Stimulated activated CD4-positive, alpha-beta T cell treated with anti-CD3 and anti-CD28 coated beads, Interleukin-12 subunit alpha, Interleukin-12 subunit beta, amount 100 ng/mL, for 4 hours (primary cell): ENCODE measurements at places on chromosomes 3 and 15.

DNA sequence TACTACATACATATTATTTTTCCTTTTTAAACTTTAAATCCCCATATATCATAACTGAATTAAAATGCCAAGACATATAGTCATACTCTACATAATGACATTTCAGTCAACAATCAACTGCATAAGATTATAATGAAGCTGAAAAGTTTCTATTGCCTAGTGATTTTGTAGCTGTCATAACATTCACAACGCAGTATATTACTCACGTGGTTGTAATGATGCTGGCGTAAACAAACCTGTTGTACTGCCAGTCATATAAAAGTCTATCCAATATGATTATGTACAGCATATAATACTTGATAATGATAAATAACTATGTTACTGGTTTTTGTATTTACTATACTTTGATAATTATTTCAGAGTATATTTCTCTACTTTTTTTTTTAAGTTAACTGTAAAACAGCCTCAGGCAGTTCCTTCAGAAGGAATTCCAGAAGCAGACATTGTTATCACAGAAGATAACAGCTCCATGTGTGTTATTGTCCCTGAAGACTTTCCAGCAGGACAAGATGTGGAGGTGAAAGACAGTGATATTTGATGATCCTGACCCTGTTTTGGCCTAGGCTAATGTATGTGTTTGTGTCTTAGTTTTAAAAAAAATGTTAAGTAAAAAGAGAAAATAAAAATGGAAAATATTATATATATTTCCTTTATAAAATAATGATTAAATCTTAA is 443.4 kb upstream of the UBE2E2 start:
- DNase-seq = no peak

DNA sequence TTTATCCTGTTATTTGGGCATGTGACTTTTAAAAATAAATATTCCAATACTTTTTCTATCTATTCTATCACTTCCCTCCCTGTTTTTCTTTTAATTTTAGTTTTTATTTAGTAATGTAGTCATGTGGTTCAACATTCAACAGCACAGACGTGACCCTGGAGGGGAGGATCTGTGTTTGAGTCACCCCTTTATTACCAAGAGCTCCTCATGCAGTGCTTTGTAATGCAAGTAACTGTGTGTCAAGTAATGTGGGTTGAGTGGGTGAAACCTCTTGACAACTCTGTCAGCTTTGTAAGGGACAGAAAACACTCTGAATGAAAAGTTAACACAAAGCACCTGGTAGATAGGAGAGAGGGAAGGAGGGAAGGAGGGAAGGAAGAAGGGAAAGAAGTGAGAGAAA is 89.7 kb upstream of the FGF12 start:
- no peak for DNase-seq

DNA sequence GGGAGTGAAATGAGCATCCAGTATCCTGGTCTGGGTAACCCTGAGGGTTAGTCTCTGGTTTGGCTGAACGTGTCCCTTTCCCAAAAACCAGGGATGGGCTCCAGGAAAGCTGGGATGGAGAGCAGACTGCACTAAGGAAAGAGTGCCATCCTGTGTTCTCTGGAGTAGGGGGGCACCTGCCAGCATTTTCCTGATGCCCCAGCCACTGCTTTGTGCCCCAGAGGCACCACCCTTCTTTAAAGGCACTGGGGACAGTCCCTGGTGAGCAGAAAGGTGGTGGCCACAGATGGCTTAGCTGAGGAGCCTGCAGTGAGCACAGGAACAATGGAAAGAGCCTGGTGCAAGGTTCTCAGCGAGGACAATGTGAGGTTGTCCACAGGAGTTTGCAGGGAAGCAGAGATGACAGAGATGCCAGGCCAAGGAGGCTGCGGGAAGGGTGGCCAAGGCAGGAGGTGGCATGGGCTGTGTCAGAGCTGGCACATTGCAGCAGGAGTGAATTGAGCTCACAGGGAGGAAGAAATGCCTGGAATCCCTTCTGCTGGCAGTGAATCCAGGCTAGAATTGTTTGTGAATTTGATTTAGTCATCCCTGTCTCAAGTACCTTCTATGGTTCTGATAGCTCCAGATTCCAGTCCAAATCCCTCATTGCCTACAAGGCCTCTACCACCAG is 39.9 kb downstream of the AMOTL2 start:
- no peak for DNase-seq

DNA sequence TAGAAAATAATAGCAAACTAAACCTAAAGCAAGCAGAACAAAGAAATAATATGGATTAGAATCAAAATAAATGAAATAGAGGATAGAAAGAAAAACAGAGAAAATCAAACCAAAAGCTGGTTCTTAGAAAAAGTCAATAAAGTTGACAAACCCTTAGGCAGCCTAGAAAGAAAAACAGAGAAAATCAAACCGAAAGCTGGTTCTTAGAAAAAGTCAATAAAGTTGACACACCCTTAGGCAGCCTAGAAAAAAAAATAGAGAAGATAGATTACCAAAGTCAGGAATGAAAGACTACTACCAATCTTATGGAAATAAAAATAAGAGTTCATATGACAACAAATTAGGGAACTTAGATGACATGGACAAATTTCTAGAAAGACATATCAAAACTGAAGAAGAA is 142.4 kb downstream of the LRRC28 start:
- DNase-seq = no peak

GRCh38 chr3:187550446-187550845 is 119.7 kb downstream of the SST start:
- no peak for DNase-seq

DNA sequence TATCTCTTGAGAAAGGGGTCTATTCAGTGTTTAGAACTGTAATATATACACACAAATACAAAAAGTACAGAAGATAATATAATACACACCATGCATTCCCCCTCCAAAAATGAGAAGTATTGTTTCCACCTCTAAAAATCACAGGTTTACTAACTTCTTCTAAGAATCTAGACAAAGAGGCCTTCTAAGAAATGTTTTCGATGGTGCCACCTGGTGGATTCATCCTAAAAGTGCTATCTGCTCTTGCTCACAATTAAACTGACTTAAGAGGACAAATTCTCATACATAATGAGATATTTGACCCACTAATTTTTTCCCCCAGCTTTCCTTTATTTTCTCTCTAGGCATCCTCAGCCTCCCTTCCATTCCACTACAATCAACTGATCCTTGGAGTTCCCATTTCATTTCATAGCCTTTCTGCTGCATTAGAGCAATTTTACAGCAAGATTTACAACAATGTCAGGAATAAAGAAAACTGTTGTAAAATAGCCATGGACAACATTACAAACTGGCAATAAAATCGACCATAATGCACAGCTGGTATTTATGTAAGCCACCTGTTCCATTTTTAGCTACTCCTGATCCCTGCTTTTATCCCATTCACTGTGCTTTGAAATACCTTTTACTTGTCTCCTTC is 124.6 kb downstream of the ARRDC4 start:
- DNase-seq = no peak

DNA sequence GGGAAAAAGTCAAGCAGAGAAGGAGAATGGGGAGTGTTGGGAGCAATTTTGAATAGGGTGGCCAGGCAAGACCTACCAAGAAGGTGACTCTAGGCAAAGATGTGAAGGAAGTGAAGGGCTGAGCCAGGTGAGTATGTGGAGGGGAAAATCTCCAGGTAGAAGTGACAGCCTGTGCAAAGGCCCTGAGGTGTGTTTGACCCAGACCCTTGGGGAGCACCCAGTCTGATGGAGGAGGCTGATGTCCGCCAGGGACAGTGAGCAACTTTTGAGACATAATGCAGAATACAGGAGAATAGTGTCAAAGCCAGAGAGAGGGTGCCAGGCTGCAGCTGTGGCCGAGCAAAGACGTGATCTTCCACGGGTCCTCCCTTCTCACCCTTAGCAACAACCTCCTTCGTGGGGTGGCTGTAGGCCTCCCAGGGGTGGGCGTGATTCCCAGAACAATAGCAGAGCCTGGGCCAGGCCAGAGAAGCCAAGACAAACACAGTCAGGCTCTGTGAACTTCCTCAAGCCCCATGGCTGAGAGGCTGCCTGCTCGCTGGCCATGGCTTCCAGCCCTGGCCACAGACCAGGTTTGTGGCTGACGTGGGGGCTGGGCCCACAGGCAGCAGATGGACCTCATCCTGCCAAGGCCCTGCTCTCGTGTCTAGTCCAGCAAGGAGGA is 58.1 kb downstream of the SLC6A6 start:
- DNase-seq = no peak

- DNase-seq = no peak
Measured at GRCh38 chr3:58633157-58633865, 33.3 kb downstream of the FAM3D start.

DNA sequence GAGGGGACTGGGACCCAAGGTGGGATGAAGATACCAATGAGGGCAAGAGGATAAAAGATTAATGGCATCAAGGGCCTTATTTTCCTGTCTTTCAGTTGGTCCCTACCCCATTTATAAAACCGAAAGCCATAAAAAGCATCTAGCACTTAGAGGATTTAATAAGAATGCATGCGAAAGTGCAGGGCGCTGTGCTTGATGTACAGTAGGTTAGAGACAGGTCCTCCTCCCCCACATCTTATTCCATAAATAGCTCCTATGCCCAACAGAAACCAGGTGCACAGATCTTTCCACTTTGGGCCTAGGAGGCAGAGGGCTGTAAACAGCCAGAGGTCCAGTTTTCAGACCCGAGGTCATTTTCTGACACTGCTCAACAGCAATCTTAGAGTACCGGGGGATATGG is 1.2 kb downstream of the LPCAT4 start:
- no peak for DNase-seq

DNA sequence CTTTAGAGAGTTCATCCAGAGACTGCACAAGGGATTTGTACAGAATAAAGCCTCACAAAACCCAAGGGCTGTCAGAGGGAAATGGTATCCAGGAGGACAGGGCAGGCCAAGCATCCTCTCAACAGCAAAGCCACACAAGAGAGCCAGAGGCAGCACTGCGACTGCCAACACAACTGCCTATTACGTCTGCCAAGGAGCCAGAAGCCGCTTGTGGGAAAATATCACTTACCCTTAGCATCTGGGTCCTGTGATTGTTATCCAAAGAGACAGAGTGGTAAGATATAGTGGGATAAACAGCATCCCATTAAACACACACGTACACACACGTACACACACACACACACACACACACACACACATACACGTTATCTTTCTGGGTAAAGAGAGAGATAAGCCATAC is 618.3 kb upstream of the AGTR1 start:
- no peak for DNase-seq

- DNase-seq = no peak
Measured at GRCh38 chr3:191987831-191988350, 526.9 kb downstream of the PYDC2 start.

DNA sequence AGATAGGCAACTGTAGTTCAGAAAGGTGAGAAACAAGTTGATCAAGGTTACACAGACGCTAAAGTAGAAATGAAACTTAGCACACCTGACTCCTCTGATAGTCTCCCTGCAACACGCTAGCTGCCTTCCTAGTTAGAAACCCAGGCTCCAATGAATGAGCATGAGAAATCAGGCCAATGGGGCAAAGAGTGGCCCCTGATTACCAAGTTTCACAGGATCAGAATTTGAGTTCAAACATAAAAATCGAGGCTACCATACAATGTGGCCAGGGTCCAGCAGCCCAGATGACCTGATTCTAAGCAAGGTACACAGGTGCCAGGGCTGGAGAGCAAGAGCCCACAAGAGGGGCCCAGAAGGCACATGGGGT is 7.7 kb downstream of the PLD1 start:
- no peak for DNase-seq

DNA sequence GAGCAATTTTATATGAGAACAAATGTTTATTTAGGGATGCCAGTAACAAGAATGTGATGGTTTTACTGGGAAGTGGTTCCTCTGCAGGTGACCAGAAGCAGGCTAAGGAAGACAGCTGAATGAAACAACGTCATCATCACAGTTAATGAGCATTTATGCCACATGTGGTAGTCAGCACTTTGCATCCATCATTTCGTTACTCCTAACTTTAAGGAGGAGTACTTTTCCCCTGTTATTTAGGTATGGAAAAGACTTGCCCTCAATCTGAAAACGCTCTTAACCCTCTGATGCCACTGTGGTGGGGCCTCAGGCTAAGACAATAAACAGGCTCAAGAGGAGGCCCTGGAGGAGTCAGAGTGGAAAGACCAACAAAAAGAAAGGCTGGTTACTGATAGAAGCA is 31.2 kb downstream of the INTS14 start:
- DNase-seq = no peak

- no peak for DNase-seq
Measured at GRCh38 chr3:46080124-46080968, 53.1 kb upstream of the XCR1 start.

DNA sequence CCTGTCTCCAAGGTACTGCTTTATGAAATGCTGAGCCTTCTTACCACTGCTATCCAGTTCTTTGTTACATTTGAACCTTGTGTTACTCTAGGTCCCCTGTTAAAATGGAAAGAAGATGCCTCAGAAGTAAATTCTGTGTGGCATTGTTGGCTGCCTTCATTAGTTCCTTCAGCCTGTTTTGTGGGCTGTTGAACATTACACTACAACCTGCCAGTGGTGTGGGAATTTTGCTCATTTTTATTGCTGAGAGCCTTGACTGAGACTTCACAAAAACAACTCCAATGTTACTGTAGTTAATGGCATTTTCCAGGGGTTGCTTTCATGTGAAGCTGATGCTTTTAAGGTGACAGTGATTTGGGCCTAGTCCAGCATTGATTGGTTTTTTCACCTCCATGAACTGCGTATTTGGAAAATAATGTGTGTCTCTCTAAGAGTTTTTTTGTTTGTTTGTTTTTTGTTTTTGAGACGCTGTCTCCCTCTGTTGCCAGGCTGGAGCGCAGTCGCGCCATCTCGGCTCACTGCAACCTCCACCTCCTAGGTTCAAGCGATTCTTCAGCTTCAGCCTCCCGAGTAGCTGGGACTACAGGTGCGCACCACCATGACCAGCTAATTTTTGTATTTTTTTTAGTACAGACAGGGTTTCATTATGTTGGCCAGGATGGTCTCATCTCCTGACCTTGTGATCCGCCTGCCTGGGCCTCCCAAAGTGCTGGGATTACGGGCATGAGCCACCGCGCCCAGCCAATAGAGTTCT is 4.3 kb downstream of the MAPK6 start:
- DNase-seq = no peak

DNA sequence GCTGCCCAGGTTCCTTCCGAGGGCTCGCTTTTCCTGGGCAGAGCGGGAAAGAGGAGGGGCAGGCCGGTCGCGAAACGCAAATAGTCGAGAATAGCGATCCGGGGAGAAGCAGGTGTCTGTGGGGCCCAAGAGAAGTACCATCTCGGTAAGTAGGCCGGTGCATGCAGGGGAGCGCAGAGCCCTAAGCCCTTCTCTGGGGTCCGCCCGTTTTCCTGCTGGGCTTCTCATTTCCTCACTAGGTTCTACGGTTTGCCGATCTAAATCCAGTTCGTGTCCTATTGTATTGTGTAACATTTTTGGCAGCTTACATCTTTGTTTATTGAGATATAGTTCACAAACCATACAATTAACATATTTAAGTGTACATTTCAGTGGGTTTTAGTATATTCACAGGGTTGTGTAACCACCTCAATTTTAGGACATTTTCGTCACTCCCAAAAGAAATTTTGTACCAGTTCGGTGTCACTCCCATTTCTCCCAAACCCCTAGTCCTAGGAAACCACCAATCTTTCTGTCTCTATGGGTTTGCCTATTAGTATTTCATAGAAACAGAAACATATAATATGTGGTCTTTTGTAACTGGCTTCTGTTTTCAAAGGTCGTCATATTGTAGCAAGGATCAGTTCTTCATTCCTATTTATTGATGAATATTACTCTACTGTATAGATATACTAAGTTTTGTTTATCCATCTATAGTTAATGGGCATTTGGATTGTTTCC is 6.8 kb upstream of the TRIM69 start:
- DNase-seq = no peak

GRCh38 chr15:43420435-43420834 is 49.5 kb downstream of the TUBGCP4 start:
- DNase-seq = no peak
